ENCODE measurements at places on chromosomes 3 and 15. TPM values are rescaled to one million over a fixed set of nuclear protein-coding genes. Genes with fewer than 3 reads are reported as not detected.

GRCh38 chr3:190385731-190386688 lies 2.0 kb upstream of the CLDN16 start:
- peak; percentile 94 for DNase-seq

Gene LDHAL6B
- not detected for total RNA-seq

- DNase-seq, result no peak
Observed at GRCh38 chr15:77796046-77796729, 163.5 kb upstream of the LINGO1 start.

DNA sequence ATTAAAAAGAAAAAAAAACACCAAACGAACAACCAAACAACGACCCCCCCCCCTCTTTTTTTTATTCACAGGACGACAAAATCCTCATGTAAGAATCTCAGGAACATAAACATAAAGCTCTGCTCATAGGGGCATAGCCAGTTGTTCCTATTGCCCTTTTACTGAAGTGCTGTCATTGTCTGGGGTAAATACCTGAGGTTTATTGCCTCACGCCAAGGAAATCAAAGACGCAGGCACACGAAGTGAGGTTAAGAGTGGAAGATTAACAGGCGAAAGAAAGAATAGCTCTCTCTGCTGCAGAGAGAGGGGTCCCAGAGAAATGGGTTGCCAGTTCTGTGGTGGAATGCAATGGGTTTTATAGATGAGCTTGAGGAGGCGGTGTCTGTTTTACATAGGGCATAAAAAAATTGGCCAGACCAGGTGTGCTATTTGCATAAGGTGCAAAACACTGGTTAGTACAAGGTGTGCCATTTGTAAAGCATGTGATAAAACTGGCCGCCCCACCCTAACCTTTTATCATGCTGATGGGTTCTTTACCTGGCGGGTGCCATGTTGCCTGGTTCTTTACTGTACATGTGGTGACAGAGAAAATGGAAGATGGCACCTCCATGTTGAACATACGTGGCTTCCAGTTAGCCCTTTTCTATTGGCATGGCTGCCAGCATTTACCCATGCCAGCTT lies 257.6 kb upstream of the ZPLD1 start:
- DNase-seq, result no peak

DNA sequence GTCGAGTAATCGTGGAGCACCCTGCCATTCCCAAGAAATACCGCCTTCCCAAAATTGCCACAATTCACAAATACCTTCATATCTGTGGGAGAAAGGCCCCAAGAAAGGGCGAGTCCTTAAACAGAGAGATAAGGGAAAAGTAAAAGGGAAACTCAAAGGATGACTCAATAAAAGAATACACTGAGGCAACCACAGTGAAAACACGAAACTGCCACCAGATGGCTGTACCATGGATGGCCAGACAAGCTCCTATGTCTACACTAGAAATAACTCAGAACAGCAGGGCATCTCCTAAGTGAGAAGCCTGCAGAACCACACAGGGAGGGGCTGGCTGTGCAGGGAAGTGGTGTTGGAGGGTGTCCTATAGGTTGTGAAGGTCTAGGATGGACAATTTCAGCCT lies 25.0 kb downstream of the SRGAP3 start:
- no peak for DNase-seq

DNA sequence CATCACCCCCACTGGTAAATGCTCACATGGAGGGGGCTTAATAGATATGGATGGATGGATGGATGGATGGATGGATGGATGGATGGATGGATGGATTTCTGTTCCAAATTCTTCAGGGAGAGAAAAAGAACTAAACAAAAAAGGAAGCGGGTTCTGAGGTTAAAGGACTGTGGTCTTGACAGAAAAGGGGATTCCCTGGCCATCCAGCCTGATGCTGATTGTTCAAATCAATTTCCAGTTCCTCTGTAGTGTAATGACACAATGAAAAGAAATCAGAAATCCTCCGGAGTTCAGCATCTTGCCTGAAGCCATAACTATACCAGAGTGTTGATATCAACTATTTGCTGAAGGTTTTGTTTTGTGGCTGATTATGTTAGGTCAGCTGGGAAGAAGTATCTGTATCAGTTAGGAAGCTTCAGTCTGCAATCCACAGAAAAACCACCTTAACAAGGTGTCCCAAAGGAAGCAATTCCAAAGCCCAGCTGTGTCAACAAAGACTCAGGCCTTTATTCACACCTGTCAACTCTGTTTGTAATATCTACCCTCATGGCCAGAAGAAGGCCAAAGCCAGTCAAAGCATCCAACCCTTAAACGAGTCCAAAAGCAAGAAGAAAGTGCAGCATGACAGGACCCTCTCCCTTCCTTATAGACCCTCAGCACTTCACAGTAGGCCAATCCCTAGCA lies 24.5 kb upstream of the RASA2 start:
- no peak for DNase-seq

Gene ZNF80
- not detected for total RNA-seq

DNA sequence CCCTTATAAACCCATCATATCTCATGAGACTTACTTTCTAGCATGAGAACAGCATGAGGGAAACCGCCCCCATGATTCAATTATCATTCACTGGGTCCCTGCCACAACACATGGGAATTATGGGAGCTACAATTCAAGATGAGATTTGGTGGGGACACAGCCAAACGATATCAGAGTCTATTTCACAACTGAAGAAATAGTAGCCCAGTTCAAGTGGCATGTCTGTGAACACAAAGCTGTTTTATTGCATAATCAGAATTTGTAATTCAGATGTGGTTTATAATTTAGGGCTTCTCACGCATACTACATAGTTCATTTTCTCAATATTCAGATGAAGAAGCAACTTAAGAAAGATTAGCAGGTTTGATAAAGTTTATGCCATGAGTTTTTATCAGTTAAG lies 1188.0 kb upstream of the ALCAM start:
- no peak for DNase-seq

- no peak for DNase-seq
Observed at GRCh38 chr3:195003006-195003892, 267.7 kb downstream of the XXYLT1 start.

GRCh38 chr3:62035402-62036057 lies 337.8 kb downstream of the FEZF2 start:
- DNase-seq, result no peak

DNA sequence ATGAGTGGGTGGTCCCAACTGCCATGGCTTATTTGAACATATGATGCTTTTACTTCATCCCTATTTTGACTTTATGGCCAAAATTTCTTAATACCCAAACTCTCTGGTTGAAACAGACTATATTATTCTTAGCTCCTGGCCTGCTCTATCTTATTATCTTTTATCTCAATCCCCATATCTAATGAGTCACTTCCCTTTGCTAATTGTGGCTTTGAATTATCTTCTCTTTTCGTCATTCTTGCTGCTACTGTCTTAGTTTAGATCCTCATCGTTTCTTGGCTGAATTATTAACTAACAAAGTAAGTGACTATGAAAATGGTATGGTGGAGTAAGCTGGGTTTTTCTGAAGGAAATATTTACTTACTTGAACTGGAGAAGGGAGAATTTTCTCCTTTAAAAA lies 28.2 kb upstream of the DNAJC19 start:
- no peak for DNase-seq

Measured in kidney epithelial cell (primary cell).